ENCODE measurements at places on chromosomes 11 and 22.

GRCh38 chr11:3977078-3977477 lies 117.5 kb upstream of the RRM1 start:
- DNase-seq, result no peak

DNA sequence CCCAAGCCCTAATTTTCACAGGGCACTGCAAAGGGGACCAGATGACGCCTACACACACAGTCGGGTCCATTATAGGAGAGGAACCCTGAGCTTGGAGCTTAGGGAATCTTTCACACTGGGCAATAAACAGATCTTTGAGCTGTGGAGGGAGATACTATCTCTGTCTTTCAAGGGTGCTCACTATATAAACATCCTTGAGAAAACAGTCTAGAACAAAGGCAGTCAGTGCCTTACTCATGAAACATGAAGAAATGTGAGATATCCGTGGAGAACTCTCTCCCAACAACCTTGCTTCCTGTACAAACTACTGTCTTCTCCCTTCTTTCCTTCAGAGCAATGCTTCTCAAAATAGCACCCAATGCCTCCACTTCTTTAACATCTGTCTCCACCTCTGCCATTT lies 109.0 kb upstream of the APOA1 start:
- no peak for DNase-seq

- no peak for DNase-seq
These were observed 6.5 kb downstream of the PTPMT1 start for GRCh38 chr11:47571895-47572294.

DNA sequence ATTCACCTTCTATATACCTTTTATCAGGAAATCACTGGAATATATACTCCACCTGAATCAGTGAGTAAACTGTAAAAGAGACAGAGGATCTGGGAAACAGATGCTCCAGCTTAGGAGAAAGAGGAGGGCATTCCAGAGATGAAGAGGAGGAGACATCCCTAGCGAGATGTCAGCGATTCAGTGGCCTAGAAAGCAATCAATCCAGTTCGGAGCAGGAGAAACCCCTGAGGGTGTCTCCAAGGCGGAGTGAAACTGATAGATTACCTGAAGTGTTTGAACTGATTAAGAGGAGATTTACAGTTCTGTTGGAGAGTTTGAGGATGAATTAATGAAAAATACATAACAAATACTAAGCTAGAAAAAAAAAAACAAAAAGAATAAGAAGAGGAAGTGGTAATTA lies 24.5 kb upstream of the TNRC6B start:
- DNase-seq, result no peak

- no peak for DNase-seq
These were observed 785 bp downstream of the CLPB start for GRCh38 chr11:72433455-72434036.

DNA sequence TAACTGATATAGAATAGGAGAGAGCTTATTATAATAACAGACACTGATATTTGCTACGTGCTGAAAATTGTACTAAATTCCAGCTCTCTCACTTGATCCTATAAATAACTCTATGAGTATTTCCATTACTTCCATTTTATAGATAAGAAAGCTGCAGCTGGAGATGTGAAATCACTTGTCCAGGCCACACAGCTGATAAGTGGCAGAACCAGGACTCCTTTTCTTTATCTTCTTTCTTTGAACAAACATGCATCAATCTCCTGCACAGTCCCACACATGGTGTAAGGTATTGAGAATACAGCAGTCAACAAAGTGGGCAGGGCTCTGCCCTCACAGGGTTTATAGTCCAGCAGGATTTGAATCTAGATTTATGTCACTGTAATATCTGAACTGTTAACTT lies 652.1 kb downstream of the NELL1 start:
- DNase-seq, result no peak

- DNase-seq, result no peak
These were observed 41.7 kb upstream of the BLID start for GRCh38 chr11:122157653-122158161.

- DNase-seq, result no peak
These were observed 14.4 kb upstream of the SLC39A13 start for GRCh38 chr11:47394050-47394321.

DNA sequence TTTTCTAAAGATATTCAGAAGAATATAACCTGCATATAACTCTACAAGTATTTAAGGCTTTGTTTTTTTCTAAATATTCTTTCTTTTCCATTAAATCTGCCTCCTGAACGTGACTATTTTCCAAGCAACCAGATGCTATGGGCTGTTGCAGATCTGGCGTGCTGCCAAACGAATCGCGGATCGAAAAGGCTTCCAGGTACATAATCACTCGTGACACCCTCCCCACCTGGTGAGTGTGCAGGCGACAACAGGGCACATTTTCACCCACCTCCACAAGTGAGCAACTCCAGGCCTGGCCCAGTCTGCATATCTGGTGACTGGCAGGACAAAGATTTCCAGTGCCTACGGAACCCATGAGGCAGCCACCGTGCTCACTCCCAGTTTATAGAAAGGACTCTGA lies 660.1 kb downstream of the OPCML start:
- DNase-seq, result no peak

- DNase-seq, result peak; percentile 73
These were observed 8.4 kb upstream of the SLC2A11 start for GRCh38 chr22:23849009-23850006.

Data from stimulated activated CD4-positive, alpha-beta T cell treated with anti-CD3 and anti-CD28 coated beads, Interleukin-15, amount 100 ng/mL, for 1 hour (primary cell).